HFFc6 (cell line): ENCODE measurements at places on chromosomes 3 and 15. TPM values are rescaled to one million over a fixed set of nuclear protein-coding genes. Genes with fewer than 3 reads are reported as not detected.

- peaks cover 2% of the 10 kb centered on the region; the same call in 1 of the 2 replicates for H3K27me3 ChIP-seq
- peaks cover 28% of the 10 kb centered on the region for H3K4me1 ChIP-seq
- H3K36me3 ChIP-seq: peaks cover 35% of the 10 kb centered on the region
- no peak overlapping the region for H3K4me3 ChIP-seq
Measured at GRCh38 chr15:65901836-65902235, 32.5 kb downstream of the RAB11A start.

DNA sequence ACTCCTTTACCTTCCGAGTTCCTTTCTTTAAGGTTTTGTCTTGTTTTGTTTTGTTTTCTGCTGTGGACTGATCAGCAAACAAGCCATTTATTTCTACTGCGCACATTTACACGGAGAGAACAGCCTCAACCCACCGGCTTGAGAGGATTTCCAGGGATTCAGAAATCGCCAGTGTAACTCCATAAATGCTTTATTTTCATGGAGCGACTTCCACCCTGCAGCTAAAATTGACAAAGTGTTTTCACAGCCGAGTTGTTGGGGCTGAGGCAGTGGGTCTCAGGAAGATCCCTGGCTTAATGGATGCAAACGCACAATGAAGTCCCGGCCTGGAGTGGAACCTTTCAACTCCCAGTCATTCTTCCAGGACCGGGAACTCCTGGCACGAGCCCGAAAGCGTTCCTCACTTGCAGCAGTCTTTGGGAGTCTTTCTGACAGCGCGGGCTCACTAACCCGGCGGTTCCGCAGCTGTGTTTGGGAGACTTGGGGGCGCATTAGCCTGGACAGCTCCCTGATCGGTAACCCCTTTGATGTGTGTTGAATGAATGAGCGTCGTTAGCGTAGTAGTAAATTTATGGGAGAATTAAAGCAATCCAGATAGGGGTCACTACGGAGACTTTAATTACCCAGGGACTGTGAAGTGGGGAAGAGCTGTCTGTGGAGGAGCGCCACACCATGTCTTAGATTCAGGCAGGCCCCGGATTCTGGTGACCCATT lies 785 bp upstream of the MYRIP start:
- H3K36me3 ChIP-seq: no peaks in the 10 kb centered on the region
- H3K4me1 ChIP-seq: peaks cover 7% of the 10 kb centered on the region
- H3K4me3 ChIP-seq: peak overlapping the region; percentile 64

GRCh38 chr3:85567071-85567676 lies 608.4 kb downstream of the CADM2 start:
- H3K27me3 ChIP-seq: no peaks in the 10 kb centered on the region
- H3K36me3 ChIP-seq: no peaks in the 10 kb centered on the region
- no peak overlapping the region for H3K27ac ChIP-seq
- DNase-seq: no peak
- no peaks in the 10 kb centered on the region for H3K4me1 ChIP-seq

Gene C3orf52
- total RNA-seq: 10.7 to 11.6 TPM (median 11.1 TPM) in 3 replicates

Gene CACNA1D
- total RNA-seq: 0.07 to 0.27 TPM in 2 of 3 replicates, not detected in the other

GRCh38 chr15:90315278-90315982 lies 36.7 kb upstream of the ZNF774 start:
- H3K36me3 ChIP-seq: no peaks in the 10 kb centered on the region
- no peak overlapping the region for H3K4me3 ChIP-seq
- H3K4me1 ChIP-seq: peaks cover 19% of the 10 kb centered on the region
- H3K27ac ChIP-seq: peak overlapping the region; percentile 41; the same call in 1 of the 2 replicates

Gene KCNMB2
- total RNA-seq: not detected in 3 replicates
